ENCODE measurements at places on chromosomes 6 and 20. TPM values are rescaled to one million over a fixed set of nuclear protein-coding genes. Genes with fewer than 3 reads are reported as not detected.

GRCh38 chr6:19722999-19723398, 114.2 kb upstream of the ID4 start:
- H3K36me3 ChIP-seq, result no peaks in the 10 kb centered on the region
- no peaks in the 10 kb centered on the region for H3K4me1 ChIP-seq
- no peaks in the 10 kb centered on the region for H3K27me3 ChIP-seq
- no peak overlapping the region for H3K27ac ChIP-seq
- H3K4me3 ChIP-seq, result no peak overlapping the region

Gene CDK19
- polyA plus RNA-seq, result 4.2 TPM

- H3K4me1 ChIP-seq, result peaks cover 4% of the 10 kb centered on the region
- no peaks in the 10 kb centered on the region for H3K36me3 ChIP-seq
- H3K27ac ChIP-seq, result no peak overlapping the region
- no peak overlapping the region for H3K4me3 ChIP-seq
These were observed 159.8 kb downstream of the RCAN2 start for GRCh38 chr6:46331461-46331860.

DNA sequence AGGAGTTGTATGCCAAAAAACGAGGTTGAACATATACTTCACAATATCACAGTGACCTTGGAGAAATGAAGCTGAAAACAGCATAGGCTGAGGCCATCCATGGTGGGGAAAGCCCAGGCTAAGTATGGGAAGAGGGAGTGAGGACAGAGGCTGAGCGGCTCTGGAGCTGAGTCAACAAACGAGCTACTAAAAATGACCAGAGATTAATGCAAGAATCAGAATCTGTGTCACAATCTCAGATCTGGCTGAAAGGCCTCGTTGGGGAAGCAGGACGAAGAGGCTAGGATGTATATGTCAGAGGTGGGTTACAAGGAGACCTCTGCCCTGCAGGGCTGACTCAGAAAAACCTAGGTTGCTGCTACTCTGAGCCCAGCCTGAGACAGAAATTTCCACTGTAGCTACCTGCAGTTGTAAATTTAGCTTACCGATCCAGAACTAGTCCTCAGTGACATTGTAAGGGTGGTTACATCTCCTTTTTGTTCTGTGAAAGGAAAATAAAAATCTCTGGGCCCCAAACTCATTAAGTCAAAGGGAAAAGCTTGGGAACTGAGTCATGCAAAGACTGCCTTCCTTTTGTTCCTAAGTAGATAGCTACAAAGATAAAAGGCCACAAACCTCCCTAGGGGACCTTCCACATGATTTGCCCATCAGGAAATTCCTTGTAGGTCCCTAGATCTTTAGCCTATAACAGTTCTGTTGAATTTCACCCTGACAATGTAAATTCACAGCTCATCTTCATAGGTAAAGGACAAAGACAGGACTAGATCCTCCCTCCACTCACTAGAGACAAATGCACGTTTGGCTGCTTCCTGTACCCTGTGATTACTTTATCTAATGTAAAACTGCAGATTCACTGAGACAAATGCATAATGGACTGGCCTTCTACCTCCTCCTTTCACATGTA, 8.5 kb upstream of the TUBB2A start:
- no peaks in the 10 kb centered on the region for H3K36me3 ChIP-seq
- H3K27me3 ChIP-seq, result peaks cover 17% of the 10 kb centered on the region
- DNase-seq, result no peak
- H3K4me3 ChIP-seq, result no peak overlapping the region

Gene TSPO2
- polyA plus RNA-seq, result not detected

DNA sequence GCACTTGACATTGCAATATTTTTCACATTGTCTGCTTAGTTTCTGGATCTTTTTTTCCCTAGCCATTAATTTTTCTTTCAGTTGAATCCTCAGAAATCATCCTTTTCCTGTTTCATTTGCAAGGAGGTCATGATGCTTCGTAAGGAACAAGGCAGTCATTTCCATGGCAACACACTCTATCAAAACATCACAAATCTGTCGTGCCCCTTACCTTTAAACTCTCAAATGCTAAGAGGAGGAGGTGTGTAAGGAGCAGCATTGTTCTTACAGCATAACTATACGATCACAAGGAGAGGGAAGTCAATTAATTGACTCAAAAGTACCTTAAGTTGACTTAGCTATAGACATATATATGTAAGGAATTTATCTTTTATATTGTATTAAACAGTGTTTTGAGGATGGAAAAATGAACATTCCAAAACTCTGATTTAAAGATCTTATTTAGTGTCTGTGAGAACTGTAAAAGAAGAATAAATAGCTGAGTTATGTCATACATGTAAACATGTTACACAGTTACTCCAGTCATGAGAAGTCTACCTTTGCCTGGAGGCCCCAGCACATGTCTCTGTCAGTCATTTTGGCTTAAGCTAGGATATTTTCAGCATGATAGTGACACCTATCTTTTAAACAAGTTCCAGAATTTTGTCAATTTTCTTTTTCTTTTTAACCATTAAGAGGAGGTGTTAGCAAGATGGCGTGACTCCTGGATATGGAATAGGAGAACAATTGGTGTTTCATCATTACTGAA, 41.6 kb downstream of the CDKAL1 start:
- H3K36me3 ChIP-seq, result peaks cover 12% of the 10 kb centered on the region
- no peak overlapping the region for H3K4me3 ChIP-seq
- no peak for DNase-seq
- no peaks in the 10 kb centered on the region for H3K27me3 ChIP-seq
- no peaks in the 10 kb centered on the region for H3K4me1 ChIP-seq

DNA sequence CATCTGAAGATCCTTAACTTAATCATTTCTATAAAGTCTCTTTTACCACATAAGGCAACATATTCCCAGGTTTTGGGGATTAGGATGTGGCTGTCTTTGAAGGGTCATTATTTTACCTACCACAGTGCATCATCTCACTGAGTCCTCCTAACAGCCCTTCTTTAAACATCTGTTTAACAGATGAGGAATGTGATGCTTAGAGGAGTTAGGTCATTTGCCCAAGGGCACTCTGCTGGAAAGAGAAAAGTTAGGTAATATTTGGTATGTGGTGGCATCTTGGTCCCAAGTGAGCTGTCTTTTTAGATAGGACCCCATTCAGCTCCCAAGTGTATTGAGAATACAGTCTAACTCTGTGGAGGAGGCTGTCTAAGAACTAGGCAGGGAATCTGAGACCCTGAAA, 11.0 kb downstream of the MMP24 start:
- H3K27me3 ChIP-seq, result peaks cover 6% of the 10 kb centered on the region
- no peak overlapping the region for H3K4me3 ChIP-seq
- H3K36me3 ChIP-seq, result peaks cover 33% of the 10 kb centered on the region
- DNase-seq, result no peak
- no peaks in the 10 kb centered on the region for H3K4me1 ChIP-seq
- no peak overlapping the region for H3K27ac ChIP-seq

GRCh38 chr20:64232794-64233193, 22.8 kb upstream of the PCMTD2 start:
- peaks cover 6% of the 10 kb centered on the region for H3K4me1 ChIP-seq
- H3K27me3 ChIP-seq, result no peaks in the 10 kb centered on the region
- no peak overlapping the region for H3K4me3 ChIP-seq

- H3K4me3 ChIP-seq, result no peak overlapping the region
- H3K4me1 ChIP-seq, result no peaks in the 10 kb centered on the region
- peaks cover 7% of the 10 kb centered on the region for H3K27me3 ChIP-seq
These were observed 304.8 kb downstream of the DHX35 start for GRCh38 chr20:39266989-39267388.

GRCh38 chr20:48094944-48095343, 309.7 kb upstream of the SULF2 start:
- no peaks in the 10 kb centered on the region for H3K36me3 ChIP-seq
- peaks cover 4% of the 10 kb centered on the region for H3K4me1 ChIP-seq
- no peak overlapping the region for H3K4me3 ChIP-seq
- H3K27ac ChIP-seq, result no peak overlapping the region

Gene ASCC3
- polyA plus RNA-seq, result 28.3 TPM

GRCh38 chr6:22147921-22148776, 148.7 kb downstream of the PRL start:
- peaks cover 16% of the 10 kb centered on the region for H3K27me3 ChIP-seq
- no peaks in the 10 kb centered on the region for H3K36me3 ChIP-seq
- DNase-seq, result no peak
- no peak overlapping the region for H3K27ac ChIP-seq

- H3K36me3 ChIP-seq, result peaks cover 30% of the 10 kb centered on the region
- no peak for DNase-seq
- H3K4me1 ChIP-seq, result no peaks in the 10 kb centered on the region
- no peak overlapping the region for H3K27ac ChIP-seq
- no peaks in the 10 kb centered on the region for H3K27me3 ChIP-seq
These were observed 27.5 kb downstream of the ORC3 start for GRCh38 chr6:87617405-87617804.

DNA sequence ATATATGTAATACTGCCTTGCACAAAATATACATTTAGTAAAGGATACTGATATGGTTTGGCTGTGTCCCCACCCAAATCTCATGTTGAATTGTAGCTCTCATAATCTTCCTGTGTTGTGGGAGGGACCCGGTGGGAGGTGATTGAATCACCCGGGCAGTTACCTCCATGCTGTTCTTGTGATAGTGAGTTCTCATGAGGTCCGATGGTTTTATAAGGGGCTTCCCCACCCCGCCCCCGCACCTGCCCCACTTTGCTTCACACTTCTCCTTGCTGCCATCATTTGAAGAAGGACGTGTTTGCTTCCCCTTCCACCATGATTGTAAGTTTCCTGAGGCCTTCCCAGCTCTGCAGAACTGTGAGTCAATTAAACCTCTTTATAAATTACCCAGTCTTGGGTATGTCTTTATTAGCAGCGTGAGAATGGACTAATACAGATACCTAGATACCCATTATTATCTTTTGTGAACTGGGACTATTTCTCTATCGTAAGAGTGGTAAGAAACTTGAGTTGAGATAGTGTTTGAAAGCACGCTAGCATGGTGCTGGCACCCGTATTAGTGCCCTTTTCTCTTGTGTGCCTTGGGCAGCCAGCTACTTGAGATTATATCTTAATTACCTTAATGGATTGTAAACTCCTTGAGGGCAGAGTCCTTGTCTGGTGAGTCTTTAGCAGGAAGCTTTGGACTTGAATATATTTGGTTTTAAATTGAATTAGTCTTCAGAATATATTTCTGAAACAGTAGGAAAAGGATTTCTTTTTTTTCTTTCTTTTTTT, 25.6 kb downstream of the TOP1 start:
- H3K4me1 ChIP-seq, result peaks cover 66% of the 10 kb centered on the region
- H3K36me3 ChIP-seq, result no peaks in the 10 kb centered on the region
- peak overlapping the region; percentile 54 for H3K4me3 ChIP-seq
- no peak overlapping the region for H3K27ac ChIP-seq

Gene DNAH8
- polyA plus RNA-seq, result not detected

DNA sequence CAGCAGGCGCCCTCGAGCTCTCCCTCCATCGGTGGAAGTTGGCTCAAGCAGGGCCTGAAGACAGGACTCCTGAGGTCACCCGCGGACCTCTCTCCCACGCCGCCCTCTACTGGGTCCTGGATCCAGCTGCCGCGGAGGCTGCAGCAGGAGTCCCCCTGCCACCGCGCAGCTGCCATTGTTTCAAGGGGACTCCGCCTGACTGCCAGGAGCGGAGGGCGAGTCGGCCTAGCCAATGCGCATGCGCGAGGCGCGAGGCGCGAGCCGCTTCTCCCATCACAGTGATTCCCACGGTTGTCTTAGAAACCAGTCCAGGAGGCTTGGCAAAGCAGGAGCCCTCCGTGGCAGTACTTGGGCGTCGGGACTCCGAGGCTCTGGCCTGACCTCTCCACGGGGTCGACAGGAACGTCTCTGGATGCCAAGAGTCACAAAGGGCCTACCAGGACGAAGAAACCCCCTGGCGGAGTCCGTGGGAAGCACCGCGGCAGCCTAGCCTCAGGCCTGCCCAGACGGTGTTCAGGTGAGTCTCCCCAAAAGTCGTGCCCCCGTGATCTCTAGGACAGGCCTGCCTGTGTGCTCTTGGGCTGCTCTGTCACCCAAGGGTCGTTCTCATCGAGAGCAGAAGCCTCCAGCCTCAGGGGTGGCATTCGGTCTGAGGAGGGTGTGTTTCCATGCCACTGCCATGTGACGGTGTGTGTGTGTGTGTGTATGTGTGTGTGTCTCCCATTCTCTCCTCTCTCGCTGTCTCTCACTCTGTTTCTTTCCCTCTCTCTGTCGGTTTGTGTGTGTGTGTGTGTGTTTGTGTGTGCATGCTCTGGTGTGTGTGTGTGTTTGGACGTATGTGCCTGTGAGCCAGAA, 290.6 kb upstream of the ZNF337 start:
- peak; percentile 70 for DNase-seq
- H3K27ac ChIP-seq, result no peak overlapping the region
- H3K4me1 ChIP-seq, result peaks cover 8% of the 10 kb centered on the region
- H3K4me3 ChIP-seq, result peak overlapping the region; percentile 66
- no peaks in the 10 kb centered on the region for H3K36me3 ChIP-seq

DNA sequence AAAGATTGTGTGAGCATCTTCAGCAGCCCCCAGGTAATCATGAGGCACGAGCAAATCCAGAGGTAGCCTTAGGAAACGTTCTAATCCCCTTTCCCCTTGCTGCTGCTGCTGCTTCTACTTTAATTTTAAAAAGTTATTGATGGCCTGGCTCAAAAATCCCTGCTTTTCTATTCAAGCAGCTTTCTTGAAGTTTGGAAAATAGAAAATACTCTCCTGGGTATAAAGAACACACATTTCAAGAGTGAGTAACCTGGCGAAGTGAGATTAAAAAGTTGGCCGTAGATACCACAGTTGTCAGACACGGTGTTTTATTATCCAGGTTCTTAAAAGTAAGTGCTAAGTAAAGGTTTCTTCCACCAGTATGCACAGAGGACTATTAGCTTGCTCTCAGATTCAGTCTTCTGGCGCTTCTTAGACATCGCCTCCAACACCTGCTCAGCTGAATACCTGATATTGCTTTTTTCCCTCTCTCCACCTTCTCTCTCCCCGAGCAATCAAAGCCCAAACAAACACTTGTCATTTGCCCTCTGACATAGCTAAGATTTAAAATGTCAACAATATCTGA, 150.7 kb downstream of the EDN3 start:
- no peak overlapping the region for H3K4me3 ChIP-seq
- H3K36me3 ChIP-seq, result no peaks in the 10 kb centered on the region
- H3K27ac ChIP-seq, result no peak overlapping the region

- H3K36me3 ChIP-seq, result no peaks in the 10 kb centered on the region
- DNase-seq, result no peak
- H3K27me3 ChIP-seq, result no peaks in the 10 kb centered on the region
- no peak overlapping the region for H3K27ac ChIP-seq
These were observed 614.5 kb downstream of the CBLN4 start for GRCh38 chr20:55390791-55391190.

DNA sequence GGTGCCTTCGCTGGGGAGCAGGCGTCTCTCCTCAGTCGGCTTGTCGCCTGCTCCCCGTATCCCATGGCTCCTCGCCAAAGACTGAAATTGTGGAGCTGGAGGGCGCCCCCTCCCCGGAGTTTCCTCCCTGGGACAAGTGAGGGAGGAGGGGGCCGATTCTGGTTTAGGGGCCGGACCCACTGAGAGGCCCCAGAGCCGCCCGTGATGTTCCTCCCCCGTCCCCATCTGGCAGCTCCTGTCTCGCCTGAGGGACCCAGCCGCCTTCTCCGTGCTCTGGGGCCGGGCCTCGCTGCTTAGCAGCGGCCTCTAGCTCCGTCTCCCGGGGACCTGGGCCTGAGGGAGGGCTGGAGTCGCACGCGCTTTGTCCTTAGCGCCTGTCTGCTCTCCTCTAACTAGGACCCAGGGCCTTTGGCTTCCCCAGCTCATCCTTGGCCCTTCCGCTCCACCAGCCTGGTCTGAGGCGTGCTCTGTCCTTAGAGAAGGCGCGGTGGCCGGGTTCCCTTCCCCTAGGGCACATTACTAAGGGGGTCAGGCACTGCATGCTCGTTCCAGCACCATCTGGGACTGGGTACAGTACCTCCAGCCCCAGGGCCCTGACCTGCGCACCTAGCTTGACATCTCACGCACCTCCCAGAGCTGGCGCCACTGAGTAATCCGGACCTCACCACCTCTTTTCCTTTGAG, 29.7 kb downstream of the SLC12A5 start:
- peak overlapping the region; percentile 84 for H3K4me3 ChIP-seq
- H3K36me3 ChIP-seq, result peaks cover 38% of the 10 kb centered on the region
- no peak overlapping the region for H3K27ac ChIP-seq
- DNase-seq, result no peak
- H3K4me1 ChIP-seq, result peaks cover 42% of the 10 kb centered on the region
